ENCODE measurements at places on chromosomes 4 and X. TPM values are rescaled to one million over a fixed set of nuclear protein-coding genes. Genes with fewer than 3 reads are reported as not detected.

ATP2B3 gene
- under 0.01 TPM for total RNA-seq

CCKAR gene
- total RNA-seq = not detected

HSPA4L gene
- 2.3 TPM for total RNA-seq

UGT2B15 gene
- total RNA-seq = not detected

TEX13B gene
- total RNA-seq = not detected

PAGE5 gene
- not detected for total RNA-seq

SSX4B gene
- not detected for total RNA-seq

SHROOM3 gene
- total RNA-seq = 19.5 TPM

TMPRSS11A gene
- not detected for total RNA-seq

VEGFD gene
- under 0.01 TPM for total RNA-seq

LGI2 gene
- total RNA-seq = not detected

RNF212 gene
- under 0.01 TPM for total RNA-seq

CNGA1 gene
- not detected for total RNA-seq

SPANXA2 gene
- not detected for total RNA-seq

CCDC110 gene
- 0.90 TPM for total RNA-seq

DNAAF6 gene
- total RNA-seq = not detected

BEX5 gene
- not detected for total RNA-seq

ZNF157 gene
- under 0.01 TPM for total RNA-seq

TSPAN5 gene
- 88.3 TPM for total RNA-seq

LDB2 gene
- total RNA-seq = 92.8 TPM

RLIM gene
- 77.4 TPM for total RNA-seq

ELK1 gene
- total RNA-seq = 14.2 TPM

F8A2 gene
- not detected for total RNA-seq

SSX1 gene
- total RNA-seq = not detected

CXCL6 gene
- total RNA-seq = not detected

GYPE gene
- 0.54 TPM for total RNA-seq

NAAA gene
- total RNA-seq = 17.6 TPM
